ENCODE measurements at places on chromosomes 13 and 19. TPM values are rescaled to one million over a fixed set of nuclear protein-coding genes. Genes with fewer than 3 reads are reported as not detected.

Gene SPIB
- not detected for total RNA-seq

Gene DMKN
- total RNA-seq = not detected

Gene ZIM2
- not detected for total RNA-seq

Gene TMEM255B
- total RNA-seq = 2.4 TPM

Gene F10
- total RNA-seq = 1.0 TPM

Gene ZNF99
- not detected for total RNA-seq

Gene TUBA3C
- total RNA-seq = not detected

Measured in neural crest cell (in vitro differentiated cells).